Cerebellum (tissue), 4 donors: ENCODE measurements at places on chromosomes 3 and 15. TPM values are rescaled to one million over a fixed set of nuclear protein-coding genes. Genes with fewer than 3 reads are reported as not detected.

DNA sequence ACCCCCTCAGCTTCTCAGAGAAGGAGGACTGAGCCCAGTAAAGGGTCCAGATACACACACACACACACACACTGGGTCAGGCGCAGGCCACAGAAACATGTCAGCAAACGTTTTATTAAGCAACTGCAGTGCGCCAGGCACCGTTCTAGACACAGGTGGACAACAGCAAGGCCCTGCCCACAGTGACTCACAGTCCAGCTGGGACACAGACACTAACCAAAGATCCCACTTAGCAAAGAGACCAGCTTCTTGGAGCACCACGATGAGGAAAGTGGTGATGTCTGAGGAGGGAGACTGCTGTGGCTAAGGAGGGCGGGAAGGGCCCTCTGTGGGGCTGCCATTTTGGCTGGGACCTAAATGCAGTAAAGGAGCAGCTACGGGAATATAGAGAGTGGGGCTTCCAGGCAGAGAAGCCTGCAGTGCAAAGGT lies 2.8 kb upstream of the VILL start:
- DNase-seq = no peak

DNA sequence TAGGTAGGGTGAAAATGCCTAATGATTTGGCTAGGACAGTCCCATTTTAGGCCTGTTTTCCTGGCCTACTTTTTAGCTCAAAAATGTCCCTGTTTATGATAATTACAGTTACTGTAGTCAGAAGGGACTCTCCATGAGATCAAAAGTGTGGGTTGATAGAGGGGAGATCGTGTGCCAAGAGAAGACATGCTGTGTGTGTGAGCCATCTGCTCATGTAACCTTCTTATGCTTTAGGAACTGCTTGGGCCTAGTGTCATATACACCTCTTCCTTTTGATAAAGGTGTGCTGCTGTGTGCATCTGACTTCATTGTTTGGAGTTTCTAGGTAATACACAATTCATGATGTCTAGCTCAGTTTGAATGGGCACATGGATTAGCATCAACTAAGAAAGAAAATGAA lies 786.5 kb downstream of the PDCD6IP start:
- DNase-seq = peak; percentile 60

DNA sequence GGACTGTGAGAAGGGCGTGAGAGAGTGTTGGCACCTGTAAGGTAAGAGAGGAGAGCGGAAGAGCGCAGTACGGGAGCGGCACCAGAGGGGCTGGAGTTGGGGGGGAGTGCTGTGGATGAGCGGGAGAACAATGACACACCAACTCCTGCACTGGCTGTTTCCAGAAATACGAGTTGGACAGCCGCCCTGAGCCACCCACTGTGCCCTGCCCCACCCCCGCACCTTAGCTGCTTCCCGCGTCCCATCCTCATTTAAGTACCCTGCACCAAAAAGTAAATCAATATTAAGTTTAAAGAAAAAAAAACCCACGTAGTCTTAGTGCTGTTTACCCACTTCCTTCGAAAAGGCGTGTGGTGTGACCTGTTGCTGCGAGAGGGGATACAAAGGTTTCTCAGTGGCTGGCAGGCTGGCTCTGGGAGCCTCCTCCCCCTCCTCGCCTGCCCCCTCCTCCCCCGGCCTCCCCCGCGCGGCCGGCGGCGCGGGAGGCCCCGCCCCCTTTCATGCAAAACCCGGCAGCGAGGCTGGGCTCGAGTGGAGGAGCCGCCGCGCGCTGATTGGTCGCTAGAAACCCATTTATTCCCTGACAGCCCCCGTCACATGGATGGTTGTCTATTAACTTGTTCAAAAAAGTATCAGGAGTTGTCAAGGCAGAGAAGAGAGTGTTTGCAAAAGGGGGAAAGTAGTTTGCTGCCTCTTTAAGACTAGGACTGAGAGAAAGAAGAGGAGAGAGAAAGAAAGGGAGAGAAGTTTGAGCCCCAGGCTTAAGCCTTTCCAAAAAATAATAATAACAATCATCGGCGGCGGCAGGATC lies at the start of gene SOX2:
SOX2 (plus strand) TSS at position 601 of the 811 bp plus-strand sequence. CDS start 436 bp downstream, outside the sequence.
- DNase-seq = peak; percentile 51

NOX5 gene
- total RNA-seq = 0.09 TPM

GRCh38 chr3:107240183-107241091 lies 136.8 kb upstream of the CCDC54 start:
- peak; percentile 83 for DNase-seq

DNA sequence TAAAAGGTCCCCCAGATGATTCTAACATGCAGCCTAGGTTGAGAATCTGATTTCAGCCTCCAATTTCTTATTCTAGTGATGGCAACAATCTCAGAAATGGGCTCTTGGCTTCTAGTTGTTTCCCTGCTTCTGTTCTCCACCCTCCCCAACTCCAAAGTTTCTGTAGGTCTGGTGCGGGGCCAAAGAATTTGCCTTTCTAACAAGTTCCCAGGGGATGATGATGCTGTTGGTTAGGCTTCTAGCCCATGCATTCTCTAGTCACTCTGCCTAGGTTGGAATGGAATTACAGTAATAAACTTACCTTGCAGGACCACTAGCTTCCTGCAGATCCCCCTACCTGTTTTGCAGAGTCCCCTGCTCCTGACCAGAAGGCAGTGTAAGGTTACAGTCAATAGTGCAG lies 103.2 kb upstream of the PPP2R3A start:
- DNase-seq = no peak

GRCh38 chr15:59185725-59186124 lies 20.9 kb upstream of the LDHAL6B start:
- no peak for DNase-seq
